ENCODE measurements at places on chromosomes 3 and 15.
A peak's percentile ranks its signal among the peaks of the same experiment; 100 is the strongest.

GRCh38 chr3:161349529-161350312 is 21.6 kb downstream of the SPTSSB start:
- no peak for DNase-seq

- DNase-seq = no peak
Measured at GRCh38 chr15:61122647-61123375, 106.3 kb downstream of the RORA start.

GRCh38 chr3:171173736-171174135 is 147.2 kb upstream of the SLC2A2 start:
- DNase-seq = no peak

DNA sequence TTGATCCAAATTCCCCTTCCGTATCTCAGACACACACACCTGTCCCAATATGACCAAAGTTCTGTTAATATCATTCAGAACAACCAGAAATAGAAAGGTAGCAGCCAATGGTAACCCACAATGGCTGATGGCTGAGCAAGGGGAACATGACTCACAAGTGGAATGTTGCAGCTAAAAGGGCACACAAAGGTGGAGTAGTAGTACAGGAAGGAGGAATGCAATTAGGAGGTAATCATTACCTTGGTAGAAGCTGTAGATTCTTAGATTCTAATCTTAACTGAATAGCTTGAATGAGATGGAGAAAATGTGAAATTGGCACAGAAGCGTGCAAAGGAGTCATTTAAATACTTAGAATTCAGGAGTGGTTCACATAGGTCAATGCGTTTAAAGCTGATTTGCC is 347.9 kb downstream of the NR2F2 start:
- DNase-seq = no peak

- no peak for DNase-seq
Measured at GRCh38 chr3:32405155-32405554, 13.5 kb downstream of the CMTM7 start.

DNA sequence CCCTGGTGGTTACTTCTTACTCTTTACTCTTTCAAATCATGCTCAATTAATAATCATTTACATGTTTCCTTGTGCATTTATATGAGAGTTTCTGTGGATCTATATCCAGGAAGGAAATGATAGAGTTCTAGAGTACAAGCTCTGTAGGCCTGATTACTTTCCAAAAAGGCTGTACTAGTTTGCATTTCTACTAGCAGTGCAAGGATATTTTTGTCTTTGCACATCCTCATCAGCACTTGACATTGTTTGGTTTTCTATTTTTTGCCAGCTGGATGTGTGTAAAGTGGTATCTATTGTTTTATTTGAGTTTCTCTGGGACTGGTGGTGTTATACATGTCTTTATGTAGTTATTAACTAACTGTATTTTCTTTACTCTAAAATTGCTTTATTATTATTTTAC is 19.6 kb upstream of the SLC7A14 start:
- DNase-seq = no peak

DNA sequence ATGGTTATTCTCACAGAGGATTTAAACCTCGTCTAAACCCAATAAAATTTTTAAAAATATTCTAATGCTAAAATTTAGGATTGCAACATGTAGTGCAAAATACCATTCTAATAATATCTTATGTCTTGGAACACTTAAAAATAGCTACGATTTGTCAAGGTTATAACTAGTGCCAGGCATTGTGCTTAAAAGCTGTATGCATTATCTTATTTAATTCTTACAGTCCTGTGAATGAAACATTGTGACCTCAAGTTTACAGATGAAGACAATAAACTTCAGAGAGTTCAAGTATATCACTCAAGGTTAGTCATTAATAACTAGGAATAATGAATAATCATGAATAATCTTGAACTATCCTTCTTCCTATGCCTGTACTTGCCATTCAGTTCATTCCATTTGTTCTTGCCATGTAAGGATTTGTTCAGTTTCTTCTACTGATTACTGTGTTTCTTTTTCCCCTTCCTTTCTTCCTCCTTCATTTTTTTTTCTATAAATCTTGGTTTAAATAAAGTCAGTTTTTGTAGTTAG is 897.6 kb upstream of the NR2F2 start:
- DNase-seq = no peak

- no peak for DNase-seq
Measured at GRCh38 chr3:169256027-169256426, 407.5 kb downstream of the MECOM start.

- no peak for DNase-seq
Measured at GRCh38 chr3:5138214-5138981, 16.3 kb downstream of the ARL8B start.

DNA sequence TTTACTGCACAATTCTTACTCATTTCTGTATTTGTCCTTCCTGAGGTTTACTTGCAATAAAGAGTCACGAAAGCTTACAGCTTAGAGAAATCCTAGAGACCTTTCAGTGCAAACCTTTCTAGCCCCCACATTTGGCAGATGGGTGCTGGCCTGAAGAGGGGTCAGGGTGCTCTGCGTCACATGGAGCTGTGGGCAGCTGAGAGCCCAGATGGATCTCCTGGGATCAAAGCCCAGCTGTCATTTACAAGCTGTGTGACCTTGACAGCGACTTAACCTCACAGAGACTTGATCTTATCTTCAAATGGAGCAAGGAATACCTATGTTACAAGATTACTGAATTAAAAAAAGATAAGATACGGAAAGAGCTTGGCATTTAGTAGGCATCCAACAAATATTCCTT is 24.0 kb upstream of the RAF1 start:
- no peak for DNase-seq

GRCh38 chr3:115204475-115204874 is 57.4 kb upstream of the ZBTB20 start:
- no peak for DNase-seq

DNA sequence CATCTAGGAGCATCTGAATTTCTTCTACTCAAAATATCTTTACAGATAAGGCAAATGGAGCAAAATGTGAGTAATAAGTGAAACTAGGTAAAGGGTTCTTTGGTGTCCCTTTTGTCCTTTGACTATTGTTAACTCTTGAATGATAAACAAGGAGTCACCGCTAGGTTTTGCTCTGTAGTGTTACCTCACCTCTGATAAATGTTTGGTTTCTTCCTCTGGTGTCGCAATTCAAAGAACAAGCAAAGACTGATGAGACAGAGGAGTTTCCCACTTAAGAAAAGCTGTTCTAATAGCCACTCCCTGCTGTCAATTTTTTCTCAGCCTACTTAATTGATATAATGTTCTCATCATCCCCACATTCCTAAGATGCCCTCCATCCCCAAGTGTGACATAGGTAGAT is 925.9 kb downstream of the IGSF11 start:
- DNase-seq = no peak

DNA sequence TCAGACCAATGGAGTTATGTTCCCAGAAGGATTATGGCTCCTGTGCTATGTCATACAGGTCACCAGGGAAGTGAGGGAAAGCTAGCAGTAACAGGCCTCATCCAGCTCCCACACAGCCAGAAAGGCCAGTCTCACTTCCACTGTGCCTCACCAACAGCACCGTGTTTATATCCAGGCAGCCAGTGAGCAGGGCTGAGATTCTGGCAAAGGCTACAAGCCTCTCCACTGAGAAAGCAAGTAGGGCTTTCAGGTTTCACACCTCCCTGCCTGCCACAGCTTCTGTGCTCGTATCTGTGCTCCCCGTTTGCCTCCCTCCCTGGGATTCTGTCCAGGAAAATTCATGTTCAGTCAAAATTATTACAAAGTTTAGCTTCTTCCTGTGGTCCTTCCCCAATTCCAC is 14.9 kb upstream of the CFAP20DC start:
- no peak for DNase-seq

- no peak for DNase-seq
Measured at GRCh38 chr3:46410669-46411068, 3.6 kb downstream of the CCRL2 start.

DNA sequence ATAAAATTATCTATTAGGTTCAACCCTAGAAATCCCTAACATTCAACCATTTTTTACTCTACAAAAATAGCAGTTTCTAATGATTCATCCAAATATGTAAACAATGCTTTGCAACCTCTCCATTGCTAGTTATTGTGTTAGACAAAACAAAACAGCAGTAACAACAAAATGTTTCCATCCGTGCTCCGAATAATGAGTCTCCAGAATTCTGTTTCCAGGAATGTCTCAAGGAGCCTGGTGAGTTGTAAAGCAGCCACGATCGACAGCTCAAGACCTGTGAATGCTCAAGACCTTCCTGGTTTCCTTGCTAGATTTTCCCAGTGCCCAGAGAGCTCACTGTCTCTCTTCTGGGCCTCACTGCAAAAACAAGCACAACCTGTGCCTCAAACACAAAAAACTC is 49.9 kb downstream of the CHRD start:
- DNase-seq = no peak

DNA sequence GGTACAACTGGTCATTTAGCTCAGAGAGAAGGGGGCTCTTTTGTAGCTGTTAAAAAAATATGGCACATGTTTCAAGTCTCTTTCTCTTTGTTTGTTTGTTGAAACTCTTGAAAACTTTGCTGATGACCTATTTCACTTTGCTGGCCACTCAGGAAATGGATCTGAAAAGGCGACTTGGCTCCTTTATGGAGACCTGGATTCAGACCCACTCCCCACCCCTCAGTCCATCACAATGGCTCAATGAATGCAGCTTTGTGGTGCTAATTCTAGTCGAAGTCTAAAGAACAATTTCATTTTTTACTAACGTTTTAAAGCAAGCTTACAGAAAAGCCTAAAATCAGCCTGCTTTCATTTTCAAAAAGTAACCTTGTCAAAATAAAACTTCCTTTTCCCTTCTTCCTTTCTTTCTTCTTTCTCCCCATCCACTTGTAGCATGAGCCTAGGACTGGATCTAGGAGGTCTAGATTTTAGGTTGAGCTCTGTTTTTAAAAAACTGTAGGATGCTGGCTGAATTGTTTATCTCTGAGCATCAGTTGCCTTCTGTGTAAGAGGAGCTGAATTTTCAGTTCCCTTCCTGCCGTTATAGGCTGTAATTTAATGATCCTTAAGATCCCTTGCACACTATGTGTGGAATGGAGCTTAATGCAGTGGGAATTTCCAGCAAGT is 165.5 kb upstream of the FEZF2 start:
- no peak for DNase-seq

GRCh38 chr3:112734736-112735350 is 93.9 kb upstream of the CCDC80 start:
- peak; percentile 36 for DNase-seq

- no peak for DNase-seq
Measured at GRCh38 chr3:76495216-76495615, 544.7 kb upstream of the ROBO2 start.

DNA sequence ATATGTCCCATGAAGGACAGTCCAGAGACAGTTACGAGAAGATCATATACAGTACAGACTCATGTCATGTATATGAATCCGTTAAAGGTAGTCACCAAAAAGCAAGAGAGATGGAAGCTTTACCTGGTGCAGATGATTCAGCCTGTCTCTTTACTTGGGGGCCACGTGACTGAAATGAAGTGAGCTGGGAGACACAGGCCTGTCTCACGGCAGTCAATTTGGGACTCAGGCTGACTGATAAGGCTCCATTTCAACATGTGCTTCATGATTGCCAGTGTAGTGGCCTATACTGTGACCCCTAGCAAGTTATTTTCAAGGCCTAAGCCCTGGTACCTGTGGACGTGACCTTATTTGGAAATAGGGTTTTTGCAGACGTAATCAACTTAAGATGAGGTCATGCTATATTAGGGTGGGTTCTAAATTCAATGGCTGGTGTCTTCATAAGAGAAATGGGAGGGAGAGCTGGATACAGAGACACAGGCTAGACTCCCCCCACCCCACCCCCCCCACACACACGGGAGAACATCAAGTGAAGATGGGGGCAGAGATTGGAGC is 3.0 kb upstream of the PROK2 start:
- DNase-seq = no peak

DNA sequence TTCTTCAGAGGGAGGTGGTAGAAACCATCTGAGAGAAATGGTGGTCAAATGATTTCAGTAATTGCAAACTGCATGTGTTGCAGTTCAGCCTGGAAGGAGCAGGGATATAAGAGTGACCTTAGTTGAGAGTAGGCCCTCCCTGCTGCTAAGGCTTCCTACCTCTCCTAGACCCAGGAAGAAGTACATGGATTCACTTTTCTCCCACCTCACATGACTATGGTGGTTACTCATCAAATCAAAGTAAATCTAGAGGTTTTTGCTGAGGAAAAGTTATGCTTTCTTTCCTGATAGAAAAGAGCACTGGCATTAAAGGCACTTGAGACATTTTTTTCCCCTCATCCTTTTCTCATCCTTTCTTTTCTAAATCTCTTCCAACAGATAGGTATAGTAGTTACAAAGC is 43.2 kb upstream of the LEKR1 start:
- no peak for DNase-seq

DNA sequence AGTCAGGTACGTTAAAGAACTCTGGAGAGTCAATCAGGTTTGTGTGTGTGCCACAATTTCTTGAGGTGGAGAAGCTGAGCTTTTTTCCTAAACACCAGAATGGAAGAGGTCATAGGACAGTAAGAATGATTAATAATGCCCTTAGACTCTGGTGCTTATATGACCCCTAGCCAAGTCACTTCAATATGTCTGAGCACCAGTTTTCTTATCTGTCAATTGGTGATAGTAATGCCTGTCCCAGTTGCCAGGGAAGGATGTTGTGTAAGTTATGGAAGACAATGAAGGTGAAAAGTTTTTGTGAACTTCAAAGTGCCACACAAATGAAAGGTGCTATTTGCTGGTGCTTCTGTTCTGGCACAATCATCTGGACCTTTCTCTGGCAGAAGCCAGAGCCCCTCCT is 22.2 kb upstream of the DLG1 start:
- DNase-seq = no peak

DNA sequence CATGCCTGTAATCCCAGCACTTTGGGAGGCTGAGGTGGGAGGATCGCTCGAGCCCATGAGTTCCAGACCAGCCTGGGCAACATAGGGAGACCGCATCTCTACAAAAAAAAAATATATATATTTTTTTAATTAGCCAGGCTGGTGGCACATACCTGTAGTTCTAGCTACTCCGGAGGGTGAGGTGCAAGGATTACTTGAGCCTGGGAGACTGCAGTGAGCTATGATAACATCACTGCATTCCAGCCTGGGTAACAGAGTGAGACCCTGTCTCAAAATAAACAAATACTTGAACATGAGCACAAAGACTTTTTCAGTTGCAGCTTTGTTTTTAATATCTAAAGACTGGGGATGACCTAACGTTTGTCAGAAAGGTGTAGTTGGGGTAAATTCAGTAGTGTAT is 31.3 kb upstream of the GATM start:
- DNase-seq = no peak

- no peak for DNase-seq
Measured at GRCh38 chr15:91528801-91529200, 324.7 kb upstream of the SLCO3A1 start.

- DNase-seq = peak; percentile 9
Measured at GRCh38 chr3:121431726-121432517, 113.9 kb downstream of the POLQ start.

- DNase-seq = no peak
Measured at GRCh38 chr3:82824491-82824890, 1063.0 kb upstream of the GBE1 start.

DNA sequence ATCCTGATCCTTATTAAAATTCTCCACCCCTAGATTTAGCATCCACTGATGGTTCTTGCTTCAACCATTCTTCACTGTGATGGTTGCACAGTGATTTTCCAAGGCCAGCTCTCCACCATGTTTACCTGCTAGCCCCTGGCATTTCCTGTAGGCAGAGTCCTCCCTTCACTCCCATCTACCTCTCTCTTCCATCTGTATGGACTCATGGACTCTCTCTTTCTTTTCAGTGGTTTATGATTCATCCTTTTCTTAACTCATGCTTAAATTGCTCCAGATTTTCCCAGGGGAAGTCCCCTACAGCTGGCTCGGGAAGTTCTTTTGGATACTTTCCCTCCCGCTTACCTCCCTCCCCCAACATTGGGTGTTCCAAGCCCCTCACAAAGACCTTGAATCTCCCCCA is 18.7 kb downstream of the TGM4 start:
- no peak for DNase-seq

Data from activated CD4-positive, alpha-beta T cell treated with anti-CD3 and anti-CD28 coated beads for 1 hour (primary cell).